ENCODE measurements at places on chromosomes 6 and 20.

- DNase-seq: no peak
Observed at GRCh38 chr6:107564589-107564951, 74.7 kb downstream of the SOBP start.

- no peak for DNase-seq
Observed at GRCh38 chr6:132404736-132405135, 3.5 kb upstream of the MOXD1 start.

- DNase-seq: no peak
Observed at GRCh38 chr6:134352786-134353480, 35.0 kb upstream of the SGK1 start.

DNA sequence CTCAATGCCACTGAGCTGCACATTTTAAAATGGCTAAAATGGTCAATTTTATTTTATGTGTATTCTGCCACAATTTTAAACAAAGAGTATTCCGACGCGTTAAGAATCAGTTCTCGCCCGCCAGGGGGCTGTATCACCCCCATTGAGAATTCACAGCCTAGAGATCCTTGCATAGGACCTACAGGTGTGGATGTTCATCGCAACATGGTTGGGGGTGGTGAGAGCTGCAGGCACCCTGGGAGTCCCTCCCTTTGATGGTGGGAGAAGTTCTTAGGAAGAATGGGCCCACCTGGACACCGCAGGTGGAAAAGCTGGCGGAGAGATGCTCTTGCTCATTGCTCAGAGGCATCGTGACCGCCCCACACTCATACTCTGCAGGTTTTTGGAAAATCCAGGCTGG lies 63.5 kb downstream of the SLC2A10 start:
- DNase-seq: no peak

DNA sequence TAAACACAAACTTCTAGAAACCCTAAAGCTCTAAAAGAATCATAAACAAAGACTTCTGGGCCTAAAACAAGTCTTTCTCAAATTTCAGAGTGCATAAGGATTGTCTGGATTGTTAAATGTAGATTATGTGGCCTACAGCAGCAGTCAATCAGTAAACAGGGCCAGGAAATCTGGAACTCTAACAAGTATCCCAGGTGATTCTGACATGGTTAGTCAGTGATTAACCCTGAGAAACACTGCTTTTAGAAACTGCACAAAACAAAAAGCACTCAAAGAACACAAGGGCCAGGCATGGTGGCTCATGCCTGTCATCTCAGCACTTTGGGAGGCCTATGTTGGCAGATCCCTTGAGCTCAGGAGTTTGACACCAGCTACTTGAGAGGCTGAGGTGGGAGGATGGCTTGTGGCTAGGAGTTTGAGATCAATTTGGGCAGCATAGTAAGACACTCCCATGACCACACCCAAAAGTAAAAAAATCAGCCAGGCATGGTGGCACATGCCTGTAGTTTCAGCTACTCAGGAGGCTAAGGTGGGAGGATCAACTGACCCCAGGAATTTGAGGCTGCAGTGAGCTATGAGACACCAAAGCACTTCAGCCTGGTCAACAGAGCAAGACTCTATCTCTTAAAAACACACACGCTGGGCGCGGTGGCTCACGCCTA lies 5.9 kb downstream of the MED20 start:
- no peak for DNase-seq

GRCh38 chr6:150243620-150244314 lies 100.9 kb downstream of the PPP1R14C start:
- DNase-seq: no peak

GRCh38 chr6:27188885-27189418 lies 58.5 kb upstream of the PRSS16 start:
- peak; percentile 66 for DNase-seq

Measured in left lung (tissue), 14 donors.